ENCODE measurements at places on chromosomes 2 and 18.

DNA sequence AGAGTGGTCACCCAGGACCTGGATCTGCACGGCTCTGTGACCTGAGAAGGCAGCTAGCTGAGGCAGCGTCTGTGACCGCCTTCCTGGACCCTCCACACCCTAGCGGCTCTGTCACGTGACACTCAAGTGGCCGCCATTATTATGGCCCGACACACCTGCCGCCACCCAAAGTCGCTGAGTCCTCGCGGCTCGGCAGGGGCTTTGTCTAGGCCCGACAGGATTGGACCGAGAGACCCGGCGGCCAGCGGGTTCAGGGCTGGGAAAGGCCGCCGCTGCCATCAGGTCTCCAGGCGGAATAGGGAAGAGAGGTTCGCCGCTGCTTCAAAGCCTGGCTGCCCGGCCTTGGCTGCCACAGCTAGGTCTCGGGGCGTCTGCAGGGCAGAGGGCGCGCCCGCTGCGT lies 1162.5 kb upstream of the LRRTM1 start:
- DNase-seq, result no peak

- DNase-seq, result no peak
These were observed 584.6 kb upstream of the KLHL29 start for GRCh38 chr2:22800412-22800811.

DNA sequence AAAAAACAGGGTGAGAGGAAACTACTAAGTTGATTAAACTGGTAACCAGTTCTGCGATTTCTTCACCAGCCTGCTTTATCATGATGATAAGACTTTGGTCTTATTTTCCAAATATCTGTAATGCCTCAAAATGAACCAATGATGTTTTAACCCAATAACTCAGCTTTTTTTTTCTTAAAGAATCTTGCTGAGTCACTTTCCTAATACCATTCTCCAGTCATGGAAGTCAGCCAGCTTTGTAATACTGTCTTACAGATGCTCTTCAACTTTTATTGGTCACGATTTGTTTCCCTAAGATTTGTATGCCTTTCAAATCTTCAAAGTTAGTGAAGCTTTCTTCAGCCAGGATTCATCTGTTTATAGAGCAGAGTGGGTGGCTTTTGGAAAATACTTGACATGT lies 47.7 kb upstream of the SMIM21 start:
- DNase-seq, result no peak

- no peak for DNase-seq
These were observed 491.0 kb downstream of the LRP1B start for GRCh38 chr2:141639809-141640208.

GRCh38 chr2:164841719-164842623 lies at the start of gene COBLL1:
Gene COBLL1, minus strand, starts transcription at chr2:164841823. Its CDS starts 627 bp downstream, at chr2:164841196.
- DNase-seq, result no peak

GRCh38 chr2:53886406-53887280 lies 26.9 kb upstream of the GPR75 start:
- no peak for DNase-seq

GRCh38 chr2:181438261-181438660 lies 18.9 kb upstream of the ITGA4 start:
- DNase-seq, result no peak

DNA sequence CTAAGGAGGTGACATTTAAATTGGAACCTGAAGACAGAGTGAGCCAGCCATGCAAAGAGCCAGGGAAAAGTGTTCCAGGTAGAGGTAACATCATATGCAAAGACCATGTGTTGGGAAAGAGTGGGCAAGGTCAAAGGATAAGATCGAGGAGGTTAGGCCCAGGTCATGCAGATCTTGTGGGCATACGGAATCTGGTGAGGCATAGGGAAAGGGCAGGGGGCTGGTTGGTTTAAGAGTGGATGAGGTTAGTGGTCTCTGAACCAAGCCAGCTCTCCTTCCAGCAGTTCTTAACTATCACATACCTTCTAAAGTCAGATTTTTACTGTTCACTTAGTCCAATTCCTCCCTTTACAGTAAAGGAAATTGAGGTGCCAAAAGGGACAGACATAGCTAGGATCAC lies 3.0 kb downstream of the ANKRD53 start:
- no peak for DNase-seq

- DNase-seq, result no peak
These were observed 3.3 kb upstream of the SRBD1 start for GRCh38 chr2:45614330-45614729.

DNA sequence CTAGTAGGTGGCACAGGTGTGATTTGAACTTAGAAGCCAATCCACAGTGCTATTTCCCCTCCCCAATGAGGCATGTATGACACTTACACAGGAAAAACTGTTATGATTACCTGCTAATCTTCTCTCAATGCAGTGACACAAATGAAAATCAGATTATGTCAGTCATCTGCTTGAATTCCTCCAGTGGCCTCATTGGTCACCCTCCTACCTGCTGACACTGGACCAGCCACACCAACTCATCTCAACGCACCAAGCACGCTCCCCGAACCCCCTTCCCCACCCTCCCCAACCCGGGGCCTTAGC lies 82.2 kb upstream of the SEC11C start:
- DNase-seq, result no peak

DNA sequence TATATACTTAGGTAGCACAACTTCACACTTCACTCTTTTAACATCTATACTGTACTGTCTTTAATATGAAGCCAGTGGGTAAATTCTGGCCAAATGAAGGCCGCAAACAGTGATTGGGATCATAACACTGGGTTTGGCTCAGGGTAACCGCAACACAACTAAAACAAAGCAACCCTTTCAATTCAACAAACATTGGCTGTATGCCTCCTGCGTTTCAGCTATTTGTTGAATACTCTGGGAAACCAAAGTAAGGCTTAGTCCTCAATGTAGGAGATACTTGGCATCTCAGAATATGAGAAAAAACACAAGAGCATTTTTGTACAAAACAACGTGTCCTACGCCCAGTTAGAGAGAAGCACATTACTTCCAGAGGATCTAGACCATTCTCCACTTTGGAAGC lies 693.3 kb upstream of the KLHL29 start:
- DNase-seq, result no peak

DNA sequence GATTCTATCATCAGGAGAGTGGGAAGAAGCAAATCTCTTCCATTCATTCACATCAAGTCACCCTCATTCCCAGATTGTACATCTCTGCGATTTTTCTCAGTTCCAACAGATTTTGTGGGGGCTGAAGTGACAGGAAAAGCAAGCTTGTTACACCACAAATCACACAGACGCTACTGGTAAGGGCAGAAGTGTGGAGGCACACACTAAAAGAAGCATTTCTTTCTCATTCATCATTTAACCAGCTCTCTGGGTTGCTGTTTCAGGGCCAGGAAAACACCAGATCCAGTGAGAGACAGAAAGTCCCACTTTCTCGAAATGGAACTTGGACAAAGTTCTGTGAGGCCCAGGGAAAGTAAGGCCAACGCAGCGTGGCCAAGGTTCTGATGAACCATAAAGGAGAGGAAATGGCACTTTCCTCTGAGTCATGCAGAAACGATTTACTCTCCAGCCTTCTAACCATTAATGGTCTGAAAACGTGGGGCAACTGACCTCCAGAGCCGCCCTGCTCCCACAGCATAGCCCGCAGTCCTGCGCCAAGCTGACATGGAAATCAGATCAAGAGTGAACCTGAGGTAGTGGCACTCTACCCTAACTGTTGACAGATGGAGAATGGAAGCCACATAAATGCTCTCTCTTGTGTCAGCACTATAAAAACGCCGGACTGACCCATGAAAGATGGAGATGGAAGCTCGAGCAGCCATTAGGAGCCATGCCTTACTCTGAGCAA lies 191.0 kb downstream of the C1D start:
- DNase-seq, result no peak

Data from activated naive CD4-positive, alpha-beta T cell (primary cell).